ENCODE measurements at places on chromosomes 6 and 20. TPM values are rescaled to one million over a fixed set of nuclear protein-coding genes. Genes with fewer than 3 reads are reported as not detected.

DNA sequence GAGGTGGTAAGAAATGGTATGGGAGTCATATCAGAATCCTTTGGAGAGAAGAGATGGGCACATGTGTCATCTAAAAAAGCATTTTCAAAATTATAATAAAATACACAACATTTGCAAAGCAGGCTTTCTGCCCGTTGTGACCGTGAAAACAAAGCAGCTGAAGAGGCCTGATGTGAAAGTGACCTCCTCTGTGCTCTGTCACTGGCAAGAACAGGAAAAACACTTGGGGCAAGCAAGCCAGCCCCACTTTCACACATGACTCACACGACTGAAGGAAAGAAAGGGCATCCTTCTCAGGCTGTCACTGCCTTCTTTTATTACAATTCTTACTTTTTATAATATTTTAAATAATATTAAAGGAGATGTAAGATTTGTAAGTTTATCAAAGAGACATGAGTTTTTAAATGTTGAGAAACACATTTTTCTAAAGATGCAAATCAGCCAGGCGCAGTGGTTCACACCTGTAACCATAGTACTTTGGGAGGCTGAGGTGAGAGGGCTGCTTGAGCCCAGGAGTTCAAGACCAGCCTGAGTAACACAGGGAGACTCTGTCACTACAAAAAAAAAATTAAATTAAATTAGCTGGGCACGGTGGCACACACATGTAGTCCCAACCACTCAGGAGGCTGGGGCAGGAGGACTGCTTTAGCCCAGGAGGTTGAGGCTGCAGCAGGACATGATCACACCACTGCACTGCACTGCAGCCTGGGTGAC is 143.7 kb downstream of the BTBD9 start:
- DNase-seq: no peak

GRCh38 chr6:27237089-27237803 is 10.3 kb upstream of the PRSS16 start:
- no peak for DNase-seq

GRCh38 chr6:46437671-46438221 is 53.5 kb downstream of the RCAN2 start:
- peak; percentile 83 for DNase-seq

BANF2 gene
- not detected for total RNA-seq

IGF2R gene
- total RNA-seq: 54.4 TPM

DNA sequence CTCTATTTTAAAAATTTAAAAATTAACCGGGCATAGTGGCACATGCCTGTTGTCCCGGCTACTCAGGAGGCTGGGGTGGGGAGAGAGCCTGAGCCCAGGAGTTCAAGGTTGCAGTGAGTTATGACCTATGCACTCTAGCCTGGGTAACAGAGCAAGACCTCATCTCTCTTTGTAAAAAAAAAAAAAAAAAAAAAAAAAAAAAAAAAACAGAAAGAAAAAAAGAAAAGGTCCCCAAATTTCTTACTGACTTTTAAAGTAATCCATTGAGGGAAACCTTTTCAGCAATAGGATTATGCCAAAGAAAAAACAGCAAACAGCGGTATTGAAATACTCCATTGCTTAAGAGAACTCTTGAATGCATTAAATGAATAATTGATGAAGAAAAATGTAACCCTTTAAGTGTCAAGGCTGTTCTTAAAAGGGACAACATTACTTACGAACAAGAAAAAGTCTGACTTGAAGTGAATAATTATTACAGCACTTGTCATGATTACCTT is 6.0 kb upstream of the DNAAF9 start:
- no peak for DNase-seq

DNA sequence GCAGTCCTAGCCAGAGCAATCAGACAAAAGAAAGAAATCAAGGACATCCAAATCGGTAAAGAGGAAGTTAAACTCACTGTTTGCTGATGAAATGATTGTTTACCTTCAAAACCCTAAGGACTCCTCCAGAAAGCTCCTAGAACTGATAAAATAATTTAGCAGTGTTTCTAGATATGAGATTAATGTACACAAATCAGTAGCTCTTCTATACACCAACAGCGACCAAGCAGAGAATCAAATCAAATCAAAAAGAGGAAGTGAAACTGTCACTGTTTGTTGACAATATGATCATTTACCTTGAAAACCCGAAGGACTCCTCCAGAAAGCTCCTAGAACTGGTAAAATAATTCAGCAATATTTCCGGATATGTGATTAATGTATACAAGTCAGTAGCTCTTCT is 21.7 kb downstream of the SERPINB9 start:
- DNase-seq: no peak

TULP4 gene
- 474 TPM for total RNA-seq

DNA sequence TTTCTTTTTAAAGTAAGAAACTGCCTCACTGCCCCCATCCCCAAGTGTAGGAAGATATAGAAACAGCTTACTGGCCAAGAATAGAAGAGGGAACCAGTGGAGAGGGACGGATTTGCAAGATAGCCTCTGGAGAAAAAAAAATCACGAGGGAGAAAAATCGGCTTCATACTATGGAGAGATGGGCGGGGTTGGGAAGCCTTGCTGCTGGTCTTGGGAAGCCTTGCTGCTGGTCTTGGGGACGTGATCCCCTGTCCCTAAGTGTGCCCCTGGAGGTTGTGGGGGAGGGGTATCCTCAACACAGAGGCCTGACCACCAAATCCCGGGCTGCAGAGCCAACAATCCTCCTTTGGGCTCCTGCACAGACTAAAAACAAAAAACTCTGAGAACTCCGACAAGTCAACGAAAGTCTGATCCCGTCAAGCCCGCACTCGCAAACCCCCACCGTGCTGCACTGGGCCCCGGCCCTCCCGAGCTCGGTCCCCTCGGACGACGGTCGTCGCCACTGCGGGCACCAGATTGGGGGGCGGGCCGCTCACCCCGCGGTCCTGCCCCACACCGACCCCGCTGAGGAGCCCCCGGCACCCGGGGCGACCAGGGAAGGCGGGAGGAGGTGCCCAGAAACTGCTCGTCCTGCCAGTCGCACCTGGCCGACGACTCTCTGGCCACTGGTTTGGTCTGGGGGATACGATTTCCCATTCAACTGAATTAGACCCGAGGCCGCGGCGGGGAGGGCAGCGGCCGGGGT is 750 bp downstream of the MAP7 start:
- DNase-seq: peak; percentile 20
